ENCODE measurements at places on chromosomes 7 and 10.
A peak's percentile ranks its signal among the peaks of the same experiment; 100 is the strongest.

- no peak for DNase-seq
Observed at GRCh38 chr10:109282510-109282909, 640.8 kb downstream of the XPNPEP1 start.

GRCh38 chr7:26709210-26709990, 155.0 kb downstream of the SKAP2 start:
- DNase-seq, result peak; percentile 11

DNA sequence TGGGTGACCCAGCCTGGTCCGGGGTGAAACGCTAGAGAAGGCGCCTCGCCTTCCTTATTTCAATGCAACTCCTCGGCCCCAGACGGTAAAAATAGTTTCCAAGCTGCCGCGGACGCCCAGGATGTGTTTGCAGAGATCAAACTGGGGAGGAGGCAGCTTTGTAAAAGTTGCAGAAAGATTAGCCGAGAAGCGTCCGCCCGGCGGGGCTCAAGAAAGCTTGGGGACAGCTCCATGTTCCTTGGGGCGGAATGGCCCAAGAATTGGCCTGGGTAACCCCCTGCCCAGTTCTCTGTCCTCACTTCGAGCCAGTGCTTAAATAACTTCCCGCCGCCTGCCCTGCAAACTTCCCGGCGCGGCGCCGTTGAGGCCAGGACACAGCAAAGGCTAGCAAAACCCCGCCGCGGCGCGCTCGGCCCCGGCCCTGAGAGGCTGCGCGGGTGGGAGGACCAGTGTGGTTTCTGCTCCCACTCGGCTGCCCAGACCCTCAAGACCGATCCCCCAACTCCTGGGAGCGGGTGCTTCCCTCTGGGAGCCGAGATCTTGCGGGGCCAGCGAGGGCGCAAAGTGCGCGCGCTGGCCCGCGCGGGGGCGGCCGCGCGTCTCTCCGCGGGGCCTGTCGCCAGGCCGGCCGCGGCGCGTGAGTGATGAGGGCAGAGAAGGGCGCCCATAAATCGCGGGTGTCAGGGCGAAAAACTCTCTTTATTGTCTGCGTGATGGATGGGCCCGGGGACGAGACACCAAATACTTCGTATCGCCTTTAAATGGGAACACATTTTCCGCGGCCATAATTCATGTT, 6.3 kb upstream of the ZNF503 start:
- DNase-seq, result peak; percentile 63

GRCh38 chr10:48523212-48523819, 81.6 kb downstream of the ARHGAP22 start:
- no peak for DNase-seq

DNA sequence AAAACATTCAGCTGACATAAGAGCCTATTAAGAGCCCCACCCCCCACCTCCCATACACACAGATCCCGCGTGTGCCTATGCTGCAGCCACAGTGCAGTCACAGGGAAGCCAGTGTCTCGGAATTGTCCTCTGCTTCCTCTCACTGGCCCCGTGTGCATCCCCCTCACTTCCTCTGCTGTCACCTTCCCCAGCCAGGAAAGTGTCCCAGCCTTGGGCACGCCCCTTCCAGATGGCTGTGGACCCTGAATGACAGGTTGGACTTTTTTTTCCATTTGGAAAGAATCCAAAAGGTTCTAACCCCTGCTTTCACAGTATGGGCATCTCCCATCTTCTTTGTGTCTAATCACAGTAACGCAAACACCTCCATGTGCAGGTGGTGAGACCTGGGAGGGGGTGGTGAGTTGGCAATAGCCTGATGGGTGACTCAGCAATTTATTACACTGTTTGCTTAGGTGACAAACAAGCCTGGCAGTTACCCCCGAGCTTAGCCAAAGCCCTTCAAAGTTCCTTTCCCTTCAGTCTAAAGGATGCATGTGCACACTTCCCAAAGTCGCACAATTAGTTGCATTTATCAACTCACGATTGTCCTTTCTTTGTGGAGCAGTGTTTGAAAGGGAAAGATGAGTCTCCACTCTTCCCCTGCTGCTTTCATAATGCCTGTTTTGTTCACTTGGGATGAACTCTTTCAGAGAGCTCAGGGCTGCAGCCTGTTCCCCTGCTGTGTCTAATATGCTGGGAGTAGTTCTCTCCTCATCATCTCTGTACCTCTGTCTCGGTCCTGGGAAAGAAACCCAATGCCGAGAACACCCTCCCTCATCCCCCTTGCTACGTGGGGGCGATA, 67.5 kb upstream of the EFCAB10 start:
- DNase-seq, result peak; percentile 25

GRCh38 chr7:11373546-11374142, 400.0 kb downstream of the PHF14 start:
- DNase-seq, result peak; percentile 3

- DNase-seq, result no peak
Observed at GRCh38 chr10:104299031-104299904, 30.3 kb downstream of the GSTO2 start.

DNA sequence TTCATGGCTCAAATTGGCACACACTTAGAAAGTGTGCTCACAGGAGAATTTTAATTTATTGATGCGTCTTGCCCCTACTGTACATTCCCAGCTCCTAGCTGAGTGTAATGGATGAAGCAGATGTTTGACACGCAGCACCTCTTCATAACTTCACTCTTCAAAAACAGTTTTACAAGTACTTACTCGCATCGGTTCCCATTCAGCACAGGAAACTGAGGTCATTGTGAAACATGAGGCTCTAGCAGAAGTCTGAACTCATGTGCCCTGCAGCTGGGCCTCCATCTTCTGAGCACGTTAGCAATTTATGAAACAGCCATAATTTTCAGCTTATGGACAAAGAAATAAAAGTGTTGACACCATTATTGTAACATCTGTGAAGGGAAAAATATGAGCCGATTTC, 558.9 kb upstream of the MGMT start:
- no peak for DNase-seq
